Endothelial cell of coronary artery (primary cell): ENCODE measurements at places on chromosomes 7 and 10. TPM values are rescaled to one million over a fixed set of nuclear protein-coding genes. Genes with fewer than 3 reads are reported as not detected.

CHST12 gene
- 4.6 and 6.7 TPM in 2 replicates for total RNA-seq

PBLD gene
- 1.6 and 2.9 TPM in 2 replicates for total RNA-seq

GNAI1 gene
- 13.4 and 21.4 TPM in 2 replicates for total RNA-seq

SPDYE9 gene
- not detected in 2 replicates for total RNA-seq

AHR gene
- 53.4 and 61.0 TPM in 2 replicates for total RNA-seq

C10orf143 gene
- total RNA-seq, result 0.28 and 0.45 TPM in 2 replicates

CHST3 gene
- 10.0 and 16.8 TPM in 2 replicates for total RNA-seq

PRRT4 gene
- not detected in 2 replicates for total RNA-seq

HYAL4 gene
- total RNA-seq, result under 0.01 TPM in 1 of 2 replicates, not detected in the other

CPA1 gene
- total RNA-seq, result not detected in 2 replicates

SYCE1 gene
- 0.09 TPM in 1 of 2 replicates, not detected in the other for total RNA-seq

GSDME gene
- 37.7 and 45.8 TPM in 2 replicates for total RNA-seq

CPA4 gene
- 0.27 and 35.0 TPM in 2 replicates for total RNA-seq

NYAP1 gene
- 1.9 and 2.2 TPM in 2 replicates for total RNA-seq

SLC39A12 gene
- total RNA-seq, result under 0.01 TPM in 1 of 2 replicates, not detected in the other

EGFR gene
- total RNA-seq, result 1.5 and 7.5 TPM in 2 replicates

INHBA gene
- total RNA-seq, result 4.0 and 4.5 TPM in 2 replicates

FXYD4 gene
- total RNA-seq, result not detected in 2 replicates

PSD gene
- 0.09 and 0.28 TPM in 2 replicates for total RNA-seq

CNPY1 gene
- total RNA-seq, result not detected in 2 replicates

TNS3 gene
- 17.5 and 26.0 TPM in 2 replicates for total RNA-seq

TMEM178B gene
- total RNA-seq, result 0.75 TPM in 1 of 2 replicates, not detected in the other

FKBP6 gene
- total RNA-seq, result not detected in 2 replicates

SPDYE16 gene
- total RNA-seq, result not detected in 2 replicates

HOGA1 gene
- 0.09 and 0.18 TPM in 2 replicates for total RNA-seq

NUTM2A gene
- 0.19 and 0.27 TPM in 2 replicates for total RNA-seq

CYP26C1 gene
- total RNA-seq, result 0.47 and 0.63 TPM in 2 replicates

TCERG1L gene
- total RNA-seq, result not detected in 2 replicates

AGFG2 gene
- 18.0 and 19.2 TPM in 2 replicates for total RNA-seq

OPN4 gene
- not detected in 2 replicates for total RNA-seq

EGR2 gene
- 0.09 and 0.18 TPM in 2 replicates for total RNA-seq

ACBD7 gene
- total RNA-seq, result 1.4 and 1.9 TPM in 2 replicates

HEPACAM2 gene
- total RNA-seq, result not detected in 2 replicates

ERLIN1 gene
- total RNA-seq, result 43.9 and 47.7 TPM in 2 replicates

IPMK gene
- 5.9 and 6.2 TPM in 2 replicates for total RNA-seq

ERVW-1 gene
- not detected in 2 replicates for total RNA-seq

ARID5B gene
- 2.2 and 7.2 TPM in 2 replicates for total RNA-seq

SPDYE11 gene
- total RNA-seq, result not detected in 2 replicates

ATG9B gene
- total RNA-seq, result 0.09 and 0.19 TPM in 2 replicates
